ENCODE measurements at places on chromosomes 3 and 15. TPM values are rescaled to one million over a fixed set of nuclear protein-coding genes. Genes with fewer than 3 reads are reported as not detected.

CX3CR1 gene
- 0.55 TPM for polyA plus RNA-seq

- no peak for DNase-seq
- H3K36me3 ChIP-seq, result no peaks in the 10 kb centered on the region
- no peaks in the 10 kb centered on the region for H3K27me3 ChIP-seq
- H3K27ac ChIP-seq, result no peak overlapping the region
- no peak overlapping the region for H3K4me3 ChIP-seq
These were observed 642.3 kb downstream of the PLOD2 start for GRCh38 chr3:145518639-145519038.

DNA sequence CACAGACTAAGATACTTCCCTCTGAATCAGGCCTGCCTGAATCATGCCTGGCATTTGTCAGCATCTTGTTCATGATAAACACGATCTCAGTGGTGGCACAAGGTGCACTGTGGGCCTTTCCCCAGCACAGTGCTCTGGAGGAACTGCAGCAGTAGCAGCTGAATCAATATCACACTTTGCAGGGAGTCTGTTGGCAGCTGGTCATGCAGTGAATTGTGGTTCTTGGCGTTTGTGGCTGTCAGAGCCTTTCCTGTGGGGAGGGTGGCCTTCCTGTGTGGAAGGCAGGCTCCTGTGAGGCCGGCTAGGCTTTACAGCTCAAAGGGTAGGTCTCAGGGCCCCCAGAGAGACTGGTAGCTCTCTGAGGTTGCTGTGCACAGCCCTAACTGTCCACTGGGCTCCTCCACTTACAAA is 54.4 kb upstream of the TLE3 start:
- no peaks in the 10 kb centered on the region for H3K27me3 ChIP-seq
- H3K4me3 ChIP-seq, result no peak overlapping the region
- no peak for DNase-seq
- H3K4me1 ChIP-seq, result no peaks in the 10 kb centered on the region
- no peak overlapping the region for H3K27ac ChIP-seq
- H3K36me3 ChIP-seq, result no peaks in the 10 kb centered on the region

GRCh38 chr3:42746455-42747450 is 26.3 kb downstream of the CCDC13 start:
- H3K27me3 ChIP-seq, result no peaks in the 10 kb centered on the region
- no peaks in the 10 kb centered on the region for H3K36me3 ChIP-seq

SEMA3G gene
- 6.4 TPM for polyA plus RNA-seq

- H3K27ac ChIP-seq, result no peak overlapping the region
- no peak overlapping the region for H3K4me3 ChIP-seq
- no peak for DNase-seq
- H3K36me3 ChIP-seq, result no peaks in the 10 kb centered on the region
These were observed 95.7 kb upstream of the SLC24A5 start for GRCh38 chr15:48025118-48025517.

PPP1R14D gene
- 1.2 TPM for polyA plus RNA-seq

- peaks cover 14% of the 10 kb centered on the region for H3K4me1 ChIP-seq
- no peaks in the 10 kb centered on the region for H3K27me3 ChIP-seq
- peak overlapping the region; percentile 64 for H3K4me3 ChIP-seq
- DNase-seq, result no peak
- H3K27ac ChIP-seq, result peak overlapping the region; percentile 93
These were observed 783 bp downstream of the RNF168 start for GRCh38 chr3:196502775-196503195.

- no peak overlapping the region for H3K27ac ChIP-seq
- peaks cover 18% of the 10 kb centered on the region for H3K36me3 ChIP-seq
- H3K4me1 ChIP-seq, result peaks cover 18% of the 10 kb centered on the region
- no peaks in the 10 kb centered on the region for H3K27me3 ChIP-seq
- no peak overlapping the region for H3K4me3 ChIP-seq
- no peak for DNase-seq
These were observed 3.6 kb downstream of the LRRC57 start for GRCh38 chr15:42544853-42545629.

DNA sequence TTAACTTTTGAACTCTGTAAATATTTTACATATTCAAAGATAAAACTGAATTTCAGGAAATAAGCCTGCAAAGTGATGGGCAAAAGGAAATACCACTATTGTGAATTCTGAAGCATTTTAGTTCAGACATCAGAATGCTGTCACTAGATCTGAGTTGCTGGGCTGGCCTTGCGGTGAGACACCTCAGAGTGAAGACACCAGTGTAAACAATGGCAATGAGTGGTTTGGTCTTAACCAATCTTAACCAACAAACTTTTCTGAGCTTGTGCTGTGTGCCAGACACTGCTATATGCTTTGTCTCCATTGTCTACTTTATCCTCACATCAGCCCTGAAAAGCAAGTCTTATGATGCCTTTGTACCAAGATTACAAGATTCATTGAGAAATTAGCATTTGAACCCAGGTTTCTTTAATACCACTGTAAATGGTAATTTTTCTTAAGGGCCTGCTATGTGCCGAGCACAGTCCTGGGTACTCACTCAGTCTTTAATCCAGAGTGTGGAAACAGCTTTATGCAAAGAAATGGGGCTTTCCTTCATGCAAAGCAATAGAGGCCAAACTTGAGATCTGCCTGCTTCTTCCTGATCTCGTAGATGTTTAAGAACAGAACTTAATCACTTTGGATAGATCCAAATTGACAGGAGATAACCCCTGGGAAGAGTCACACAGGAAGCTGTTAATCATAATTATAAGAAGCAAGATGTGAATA is 55.0 kb downstream of the TMEM39A start:
- no peaks in the 10 kb centered on the region for H3K36me3 ChIP-seq
- H3K27me3 ChIP-seq, result no peaks in the 10 kb centered on the region
- no peak overlapping the region for H3K27ac ChIP-seq
- no peaks in the 10 kb centered on the region for H3K4me1 ChIP-seq

- no peaks in the 10 kb centered on the region for H3K36me3 ChIP-seq
- H3K4me1 ChIP-seq, result peaks cover 7% of the 10 kb centered on the region
- H3K4me3 ChIP-seq, result no peak within 1 kb of the TSS
- no peaks in the 10 kb centered on the region for H3K27me3 ChIP-seq
These were observed at the start of gene TPRG1 for GRCh38 chr3:189171707-189172106. Gene TPRG1 (plus strand): TSS chr3:189171971. CDS start chr3:189207385, 35,414 bp downstream.

GOLGA8T gene
- polyA plus RNA-seq, result 0.07 TPM

DNA sequence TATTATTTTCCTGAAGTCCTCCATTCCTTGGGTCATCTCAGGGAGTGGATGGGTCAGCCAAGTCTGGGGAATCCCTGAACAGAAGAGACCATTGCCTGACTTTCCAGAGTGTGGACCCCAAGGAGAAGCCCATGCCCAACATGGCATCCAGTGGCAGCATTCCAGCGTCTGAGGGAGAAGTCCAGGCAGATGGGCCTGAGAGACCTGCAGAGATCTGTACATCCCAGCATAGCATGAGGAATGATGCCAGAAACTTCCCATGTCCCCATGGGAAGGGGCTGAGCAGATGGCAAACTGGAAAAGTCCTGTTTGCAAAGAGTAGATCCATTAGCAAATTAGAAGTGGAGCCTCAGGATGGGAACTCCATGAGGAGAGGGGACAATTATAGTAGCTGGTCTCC is 17.6 kb upstream of the COLQ start:
- no peak overlapping the region for H3K27ac ChIP-seq
- DNase-seq, result no peak
- no peaks in the 10 kb centered on the region for H3K36me3 ChIP-seq
- H3K4me1 ChIP-seq, result no peaks in the 10 kb centered on the region
- H3K27me3 ChIP-seq, result no peaks in the 10 kb centered on the region

DNA sequence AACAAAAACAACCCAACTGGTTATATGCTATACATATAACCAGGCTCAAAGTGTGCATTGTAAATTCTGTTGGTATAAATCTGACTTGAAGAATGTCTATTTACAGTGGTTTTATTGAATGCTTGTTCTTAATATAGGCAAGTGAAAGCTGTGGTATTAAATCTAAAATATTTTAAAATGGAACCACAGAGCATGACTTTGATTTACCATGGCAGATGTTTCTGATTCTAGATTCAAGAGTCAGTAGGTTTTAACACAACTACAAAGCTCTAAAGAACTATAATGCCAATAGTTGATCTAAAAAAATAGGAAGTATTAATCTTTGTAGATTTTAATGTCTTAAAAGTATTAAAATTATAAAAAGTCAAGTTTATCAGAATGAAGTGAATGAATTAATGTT is 141.9 kb upstream of the PLSCR5 start:
- H3K27ac ChIP-seq, result no peak overlapping the region
- H3K4me1 ChIP-seq, result no peaks in the 10 kb centered on the region
- H3K4me3 ChIP-seq, result no peak overlapping the region
- no peak for DNase-seq

DNA sequence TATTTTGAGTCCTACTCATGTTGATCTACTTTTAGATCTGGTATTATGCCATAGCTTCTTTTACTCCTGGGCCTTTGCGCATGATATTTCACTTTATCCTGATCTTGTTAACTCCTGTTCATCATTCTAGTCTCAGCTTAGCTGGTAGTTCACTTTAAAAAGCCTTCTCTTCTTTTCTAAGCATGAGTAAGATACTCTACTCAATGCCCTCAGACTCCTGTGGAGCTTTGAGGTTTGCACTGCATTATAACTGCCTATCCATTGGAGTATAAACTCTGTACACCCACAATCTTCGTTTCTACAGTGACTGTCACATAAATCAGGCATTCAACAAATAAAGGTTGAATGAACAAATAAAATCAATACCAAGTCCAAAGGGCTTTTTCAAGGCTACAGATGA is 357.9 kb upstream of the KCNH8 start:
- no peak overlapping the region for H3K27ac ChIP-seq
- no peaks in the 10 kb centered on the region for H3K4me1 ChIP-seq

SLC22A13 gene
- polyA plus RNA-seq, result 0.07 TPM

GRCh38 chr3:63395960-63396359 is 117.9 kb downstream of the SYNPR start:
- no peak overlapping the region for H3K4me3 ChIP-seq
- no peaks in the 10 kb centered on the region for H3K27me3 ChIP-seq
- no peak for DNase-seq
- no peak overlapping the region for H3K27ac ChIP-seq
- H3K36me3 ChIP-seq, result no peaks in the 10 kb centered on the region

ZNF80 gene
- 0.23 TPM for polyA plus RNA-seq

DNA sequence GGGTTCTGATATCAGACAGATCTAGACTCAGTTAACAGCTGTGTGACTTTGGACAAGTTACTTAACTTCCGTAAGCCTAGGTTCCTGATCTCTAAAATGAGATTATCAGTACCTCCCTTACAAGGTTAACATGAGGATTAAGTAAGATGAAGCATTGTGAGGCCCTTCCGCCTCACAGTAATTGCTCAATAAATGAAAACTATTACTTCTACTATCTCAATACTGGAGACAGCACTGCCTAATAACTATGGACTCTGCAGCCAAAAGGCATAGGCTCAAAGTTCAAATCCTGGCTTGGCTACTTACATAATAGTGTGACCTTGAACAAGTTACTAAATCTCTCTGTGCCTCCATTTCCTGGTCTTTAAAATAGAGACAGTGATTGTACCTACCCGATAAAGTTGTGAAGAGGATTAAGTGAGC is 82.0 kb upstream of the ATP11B start:
- H3K27me3 ChIP-seq, result no peaks in the 10 kb centered on the region
- H3K4me3 ChIP-seq, result no peak overlapping the region
- DNase-seq, result no peak
- no peak overlapping the region for H3K27ac ChIP-seq
- H3K4me1 ChIP-seq, result peaks cover under 1% of the 10 kb centered on the region

GRCh38 chr15:62866366-62866765 is 176.2 kb upstream of the TPM1 start:
- no peak overlapping the region for H3K27ac ChIP-seq
- no peaks in the 10 kb centered on the region for H3K4me1 ChIP-seq
- DNase-seq, result no peak
- no peaks in the 10 kb centered on the region for H3K27me3 ChIP-seq
- no peaks in the 10 kb centered on the region for H3K36me3 ChIP-seq

DNA sequence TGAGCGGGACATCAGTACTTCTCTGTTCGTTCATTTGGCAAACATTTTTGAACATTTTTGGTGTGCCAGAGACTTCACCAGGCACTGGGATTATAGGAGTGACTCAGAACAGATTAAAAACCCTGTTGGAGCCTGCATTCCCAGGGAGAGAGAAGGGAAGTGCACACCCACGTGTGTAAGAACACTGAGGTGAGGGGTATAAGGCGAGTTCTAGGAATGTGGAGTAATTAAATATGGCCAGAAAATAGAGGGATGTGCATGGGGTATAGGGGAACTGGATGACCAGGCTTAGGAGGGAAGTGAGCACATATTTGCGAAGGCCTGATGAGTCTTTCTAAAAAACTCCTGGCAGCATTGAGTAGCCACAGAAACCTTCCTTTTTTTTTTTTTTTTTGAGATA is 401.2 kb upstream of the C2CD4B start:
- no peak overlapping the region for H3K27ac ChIP-seq
- H3K4me3 ChIP-seq, result no peak overlapping the region
- no peaks in the 10 kb centered on the region for H3K27me3 ChIP-seq
- H3K36me3 ChIP-seq, result no peaks in the 10 kb centered on the region
- no peak for DNase-seq

GRCh38 chr15:31104003-31104402 is 2.5 kb upstream of the TRPM1 start:
- H3K4me3 ChIP-seq, result no peak overlapping the region
- H3K27me3 ChIP-seq, result no peaks in the 10 kb centered on the region
- DNase-seq, result no peak

DNA sequence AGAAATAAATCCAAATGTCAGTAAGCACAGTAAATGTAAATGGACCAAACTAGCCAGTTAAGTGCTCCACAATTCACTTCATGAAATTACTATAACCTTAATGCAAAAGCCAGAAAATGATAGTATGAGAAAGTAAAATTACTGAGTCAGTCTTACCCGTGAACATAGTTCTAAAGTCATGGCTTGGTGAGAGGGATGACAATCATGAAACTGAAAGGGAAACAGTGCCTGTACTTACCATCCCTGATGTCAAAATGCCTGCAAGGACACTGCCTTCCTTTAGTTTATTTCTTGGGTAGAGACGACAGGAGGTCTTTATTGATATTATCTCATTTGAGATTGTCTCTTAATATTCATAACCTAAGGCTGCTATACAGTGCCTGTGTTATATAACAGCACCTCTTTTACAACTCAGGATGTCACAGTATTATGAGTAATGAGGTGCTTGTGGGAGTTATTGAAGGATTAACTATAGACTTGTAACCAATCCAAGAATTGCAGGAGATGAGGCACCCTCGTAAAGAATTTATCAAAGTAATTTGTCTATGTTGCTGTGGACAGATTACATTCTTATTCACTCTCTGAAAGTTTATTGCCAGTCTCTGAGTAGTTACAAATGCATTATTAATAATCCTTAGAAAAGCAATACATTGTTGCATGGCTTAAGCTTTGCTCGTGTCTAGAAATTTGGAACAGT is 142.9 kb upstream of the BFSP2 start:
- no peaks in the 10 kb centered on the region for H3K27me3 ChIP-seq
- no peaks in the 10 kb centered on the region for H3K4me1 ChIP-seq
- H3K36me3 ChIP-seq, result no peaks in the 10 kb centered on the region
- DNase-seq, result no peak

All from thymus (tissue), 14 donors.